ENCODE measurements at places on chromosomes 1 and 21.

- no peak for DNase-seq
These were observed 16.8 kb downstream of the CNIH3 start for GRCh38 chr1:224632921-224633321.

DNA sequence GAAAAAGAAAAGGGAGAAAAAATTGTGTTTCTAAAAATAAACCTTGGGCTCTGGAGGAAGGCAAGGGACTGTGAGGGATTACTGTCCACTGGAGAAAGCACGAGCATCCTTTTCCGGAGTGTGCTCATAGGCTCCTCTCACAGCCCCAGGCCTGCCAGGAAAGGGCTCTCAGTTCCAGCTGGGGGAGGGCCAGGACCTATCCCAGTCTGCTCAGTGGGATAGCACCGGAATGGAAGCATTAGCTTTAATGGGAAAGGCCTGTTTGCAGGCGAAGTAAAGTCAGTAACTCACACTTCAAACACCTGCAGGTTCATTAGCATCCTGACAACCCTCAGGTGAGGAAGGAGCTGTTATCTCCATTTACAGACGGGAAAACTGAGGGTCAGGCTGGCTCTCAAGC is 113.9 kb upstream of the USP24 start:
- no peak for DNase-seq

DNA sequence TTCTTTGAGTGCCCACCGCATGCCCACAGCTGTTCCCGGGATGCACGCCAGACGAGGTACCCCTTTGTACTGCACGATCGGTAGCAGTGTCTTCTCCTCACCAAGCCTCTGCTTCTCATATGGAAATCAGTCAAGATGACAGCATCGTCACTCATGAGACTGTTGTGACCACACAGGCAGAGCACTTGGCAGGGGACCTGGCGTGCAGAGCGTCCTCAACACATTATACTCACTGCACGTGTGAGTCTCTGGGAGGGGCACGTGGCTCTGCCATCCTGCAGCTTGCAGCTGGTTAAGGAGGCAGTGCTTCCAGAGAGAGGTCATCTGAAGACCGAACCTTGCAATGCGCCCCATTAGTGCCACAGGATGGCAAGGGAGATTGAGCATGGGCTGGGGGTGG is 266.8 kb downstream of the NPHP4 start:
- no peak for DNase-seq

GRCh38 chr1:205626216-205626615 is 5.6 kb downstream of the ELK4 start:
- DNase-seq, result no peak

GRCh38 chr1:92929461-92929860 is 31.8 kb downstream of the DIPK1A start:
- DNase-seq, result no peak

- no peak for DNase-seq
These were observed 335.0 kb upstream of the GREM2 start for GRCh38 chr1:240946926-240947325.

- no peak for DNase-seq
These were observed 10.7 kb downstream of the NEK7 start for GRCh38 chr1:198167436-198167934.
